ENCODE measurements at places on chromosomes 11 and 22. TPM values are rescaled to one million over a fixed set of nuclear protein-coding genes. Genes with fewer than 3 reads are reported as not detected.

Gene RIN1
- total RNA-seq = 12.6 TPM

Gene TRIM51
- total RNA-seq = not detected

Gene GALR3
- total RNA-seq = not detected

DNA sequence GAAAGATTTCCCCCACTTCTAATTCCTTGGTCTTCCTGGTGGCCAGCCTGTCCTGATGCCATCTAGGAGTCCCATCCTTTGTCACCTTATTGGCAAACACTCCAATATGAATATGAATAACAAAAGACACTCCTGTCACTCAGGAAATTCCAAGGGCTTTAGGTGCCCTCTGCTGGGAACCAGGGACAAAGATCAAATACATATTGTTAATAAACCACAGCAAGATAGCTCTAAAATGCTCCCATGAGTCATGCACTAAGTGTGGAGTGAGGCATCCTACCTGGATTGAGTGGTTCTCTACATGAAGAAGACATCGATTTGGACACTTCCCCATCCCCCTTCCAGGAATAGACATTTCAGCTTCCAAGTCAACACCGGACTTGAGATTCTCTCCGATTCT, 823.6 kb downstream of the TBC1D22A start:
- DNase-seq = peak; percentile 20

- no peak for DNase-seq
Observed at GRCh38 chr22:30282616-30283046, 6.7 kb downstream of the CASTOR1 start.

DNA sequence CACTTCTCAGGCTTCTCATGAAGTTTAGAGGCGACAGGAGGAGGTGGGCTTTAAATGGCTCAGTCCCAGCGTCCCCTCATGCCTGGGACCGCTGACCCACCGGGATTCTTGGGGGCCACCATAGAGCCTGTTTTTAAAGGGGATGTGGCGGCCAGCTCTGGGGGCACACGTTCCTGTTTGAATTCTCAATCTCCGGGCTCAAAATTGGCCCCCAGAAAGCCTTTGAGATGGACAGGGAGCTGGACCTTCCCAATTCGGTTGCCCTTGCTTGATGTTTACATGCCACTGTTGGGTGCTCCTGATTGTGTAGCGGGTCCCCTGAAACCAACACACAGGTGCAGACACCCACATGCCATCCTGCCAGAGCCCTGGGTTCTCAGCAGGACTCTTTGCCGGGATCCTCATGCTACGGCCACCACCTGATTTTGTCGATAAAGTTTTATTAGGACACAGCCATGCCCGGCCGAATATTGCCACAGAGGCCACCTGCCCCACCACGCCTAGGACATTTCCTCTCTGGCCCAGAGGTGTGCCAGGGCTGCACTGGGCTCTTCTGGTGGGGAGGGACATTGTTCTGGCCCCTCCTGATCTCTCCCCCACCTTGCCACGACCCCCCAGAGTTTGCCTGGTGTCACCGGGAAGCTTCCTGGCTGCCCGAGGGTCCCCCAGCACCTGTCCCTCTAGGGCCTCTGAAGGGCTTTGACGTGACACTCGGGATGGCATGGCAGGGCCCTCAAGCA, 71.6 kb downstream of the KCNQ1 start:
- no peak for DNase-seq

GRCh38 chr22:37930270-37930951, 23.0 kb downstream of the C22orf23 start:
- DNase-seq = no peak

DNA sequence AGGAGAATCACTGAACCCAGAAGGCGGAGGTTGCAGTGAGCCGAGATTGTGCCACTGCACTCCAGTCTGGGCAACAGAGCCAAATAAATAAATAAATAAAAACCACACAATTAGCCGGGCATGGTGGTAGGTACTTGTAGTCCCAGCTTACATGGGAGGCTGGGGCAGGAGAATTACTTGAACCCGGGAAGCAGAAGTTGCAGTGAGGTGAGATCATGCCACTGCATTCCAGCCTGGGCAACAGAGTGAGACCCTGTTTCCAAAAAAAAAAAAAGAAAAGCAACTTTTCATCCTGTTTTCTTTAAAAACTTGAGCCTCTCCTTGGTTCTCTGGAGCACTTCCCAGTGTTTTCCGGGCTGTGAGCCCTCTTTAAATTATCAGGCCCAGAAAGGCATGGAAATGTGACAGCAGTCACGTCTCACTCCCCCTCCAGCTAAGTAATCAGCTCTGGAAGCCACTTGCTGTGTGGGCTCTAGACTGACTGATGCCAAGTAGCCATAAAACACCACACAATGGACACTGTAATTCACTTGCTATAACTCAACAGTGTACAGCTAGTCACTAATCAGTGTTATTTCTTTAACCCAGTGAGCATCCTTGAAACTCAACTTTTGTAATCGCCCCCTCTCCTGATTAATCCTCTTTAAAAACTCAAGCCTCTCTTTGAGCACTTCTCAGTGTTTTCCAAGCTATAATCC, 13.0 kb upstream of the MCHR1 start:
- DNase-seq = peak; percentile 53

DNA sequence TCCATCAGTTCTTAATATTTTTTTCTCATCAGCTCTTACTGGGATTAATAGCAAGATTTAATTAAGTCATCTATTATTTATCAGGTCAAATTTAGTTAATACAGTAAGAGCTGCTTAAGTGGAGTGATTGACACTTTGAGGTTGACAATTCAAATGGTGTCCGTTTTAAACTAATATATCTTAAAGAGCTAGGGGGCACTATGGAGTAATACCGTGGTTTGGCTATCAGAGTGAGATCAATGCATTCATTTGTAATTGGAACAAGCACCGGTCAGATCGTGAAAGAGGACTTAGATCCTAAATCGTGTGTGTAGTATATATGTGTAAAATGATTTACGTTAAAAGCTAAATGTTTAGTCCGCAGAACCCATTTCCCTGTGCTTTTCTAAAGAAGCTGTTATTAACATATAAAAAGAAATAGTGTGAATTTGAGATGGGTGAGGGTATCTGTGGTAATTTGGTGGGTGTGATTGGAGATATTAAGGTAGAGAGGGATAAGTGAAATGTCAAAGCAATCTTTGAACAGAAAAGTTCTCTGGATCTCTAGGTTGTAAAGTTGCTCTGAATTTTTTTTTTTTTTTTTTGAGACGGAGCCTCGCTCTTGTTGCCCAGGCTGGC, 2.3 kb downstream of the SIK2 start:
- peak; percentile 33 for DNase-seq

DNA sequence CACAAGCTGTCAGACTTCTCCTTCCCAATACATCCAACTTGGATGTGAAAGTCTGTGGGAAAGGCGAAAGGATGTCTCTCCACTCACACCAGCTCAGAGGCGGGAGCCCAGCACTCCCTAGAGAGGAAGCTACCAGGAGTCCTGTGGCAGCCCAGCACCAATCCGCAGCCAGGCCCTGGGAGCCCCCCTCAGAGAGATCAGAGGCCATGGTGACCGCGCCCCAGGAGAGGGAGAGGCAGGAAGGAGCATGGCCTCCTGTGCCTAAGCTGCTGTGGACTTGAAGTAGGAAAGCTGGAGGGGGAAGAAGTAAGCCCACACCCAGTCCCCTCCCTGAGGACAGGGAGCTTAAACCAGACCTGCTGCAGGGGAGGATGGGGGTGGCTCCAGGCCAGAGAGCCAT, 24.4 kb upstream of the IGSF9B start:
- no peak for DNase-seq

GRCh38 chr22:49460592-49461281, 366.9 kb downstream of the BRD1 start:
- no peak for DNase-seq

All from fibroblast of lung (primary cell).